ENCODE measurements at places on chromosomes 2 and 18.

GRCh38 chr2:152493417-152493816 is 158.4 kb downstream of the FMNL2 start:
- no peak for DNase-seq

GRCh38 chr2:29718076-29718686 is 203.2 kb downstream of the ALK start:
- no peak for DNase-seq

DNA sequence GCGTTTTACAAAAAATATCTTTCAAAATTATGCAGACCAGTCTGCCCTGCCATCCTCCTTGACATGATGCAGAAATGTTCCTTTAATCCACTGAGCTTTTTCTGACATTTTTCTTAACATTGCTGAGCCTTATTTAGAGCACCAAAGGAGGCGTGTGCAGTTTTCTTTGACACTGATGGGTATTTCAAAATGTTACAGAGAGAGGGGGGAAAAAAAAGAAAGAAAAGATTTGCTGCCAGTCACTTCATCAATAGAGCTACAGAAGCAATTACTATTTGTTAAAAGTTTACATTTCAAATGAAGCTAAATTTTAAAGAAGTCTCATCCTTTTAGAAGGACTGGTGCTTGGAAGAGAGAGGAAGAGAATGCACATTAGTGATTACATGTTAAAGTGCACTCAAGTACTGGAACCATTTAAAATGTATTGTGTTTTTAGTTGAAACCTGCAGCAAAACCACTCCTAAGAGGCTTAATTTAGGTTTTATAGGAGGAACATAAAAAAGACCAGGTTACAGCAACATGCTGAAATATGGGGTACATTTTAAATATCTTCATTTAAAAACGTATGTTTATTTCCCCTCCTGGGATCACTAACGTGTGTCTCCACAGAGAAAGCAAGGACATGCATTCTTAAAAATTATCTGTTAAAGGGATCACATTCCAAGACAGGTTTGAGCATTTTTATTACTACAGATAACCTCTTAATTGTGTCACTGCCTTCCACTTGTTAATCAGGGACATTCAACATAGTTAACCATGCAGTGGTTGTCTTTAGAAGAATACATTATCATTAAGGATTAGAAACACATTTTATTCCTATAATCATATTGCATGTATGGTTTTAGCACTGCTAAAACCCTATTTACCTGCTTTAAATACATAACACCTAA is 258.4 kb downstream of the MEIS1 start:
- DNase-seq, result no peak

GRCh38 chr2:24220554-24221291 is 45.9 kb downstream of the FAM228A start:
- no peak for DNase-seq

DNA sequence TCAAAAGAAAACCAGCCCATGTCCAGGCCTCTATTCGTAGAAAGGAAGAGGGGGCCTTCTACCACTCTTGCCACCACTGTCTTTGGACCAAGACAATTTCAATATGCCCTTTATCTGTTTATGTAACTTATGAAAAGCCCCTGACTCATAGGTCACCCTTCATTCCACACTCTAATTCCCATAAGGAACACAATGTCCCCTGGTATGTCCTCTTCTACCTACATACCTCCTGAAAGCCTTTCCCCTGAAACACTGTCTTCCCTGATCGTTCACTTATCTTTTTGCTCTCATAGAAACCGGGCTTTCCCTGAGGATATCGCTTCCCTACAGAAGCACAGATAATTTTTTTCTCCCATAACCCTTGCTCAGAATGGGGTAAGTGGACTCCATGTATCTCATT is 13.3 kb downstream of the EIF2AK3 start:
- DNase-seq, result no peak

DNA sequence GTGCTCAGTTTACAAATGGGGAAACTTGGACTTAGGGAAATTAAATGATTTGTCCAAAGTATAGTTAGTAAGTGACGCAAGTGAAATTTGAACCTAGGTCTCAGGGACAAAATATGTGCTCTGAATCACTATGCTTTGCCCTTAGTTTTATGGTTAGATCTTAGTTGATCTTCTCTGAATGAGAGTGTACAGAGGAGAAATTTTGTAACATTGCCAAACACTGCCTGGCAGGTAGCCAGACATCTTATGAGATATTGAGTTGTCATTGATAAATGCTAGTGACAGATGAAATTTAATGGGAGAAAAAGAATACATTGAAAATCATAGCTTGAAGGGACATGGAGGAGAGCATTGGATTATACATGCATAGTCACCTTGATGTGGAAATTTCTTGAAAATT is 91.4 kb downstream of the GALNT1 start:
- no peak for DNase-seq

GRCh38 chr2:20071397-20072383 is 20.3 kb upstream of the LAPTM4A start:
- DNase-seq, result no peak

GRCh38 chr18:48027401-48027963 is 97.0 kb upstream of the SMAD2 start:
- DNase-seq, result no peak

DNA sequence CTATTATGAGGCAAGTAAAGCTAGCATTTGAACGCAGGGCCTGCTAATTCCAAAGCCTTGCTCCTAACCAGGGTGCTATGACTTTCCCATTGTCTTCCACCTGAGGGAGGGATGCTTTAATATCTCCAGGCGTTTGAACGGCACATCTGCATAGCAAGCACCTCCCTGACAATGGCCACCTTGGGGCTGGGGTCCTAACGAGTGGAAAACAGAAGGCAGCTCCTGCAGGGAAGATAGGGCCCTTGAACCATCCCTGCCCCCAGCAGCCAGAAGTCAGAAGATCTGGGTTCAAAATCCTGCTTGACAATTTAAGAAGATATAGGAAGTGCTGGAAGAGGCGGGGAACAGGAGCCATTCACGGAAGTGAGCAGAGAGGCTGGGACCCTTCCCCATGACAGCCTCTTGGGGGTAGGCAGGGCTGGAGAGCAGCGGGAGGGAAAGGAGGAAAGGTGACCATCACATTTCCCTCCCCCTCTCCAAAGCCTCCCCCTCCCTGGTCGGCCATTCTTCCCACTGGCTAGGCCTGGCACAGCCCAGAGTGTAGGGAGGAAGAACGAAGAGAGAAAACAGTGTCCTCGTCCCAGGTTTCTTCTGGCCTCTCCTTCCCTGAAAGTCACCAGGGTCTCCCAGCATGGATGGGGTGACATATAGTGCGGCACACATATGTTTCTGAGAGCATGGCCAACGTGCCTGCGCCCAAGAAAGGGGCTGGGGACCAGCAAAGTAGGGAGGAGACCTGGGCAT is 73.5 kb downstream of the EMX1 start:
- DNase-seq, result no peak

GRCh38 chr2:12669036-12669435 is 47.7 kb upstream of the TRIB2 start:
- DNase-seq, result no peak

DNA sequence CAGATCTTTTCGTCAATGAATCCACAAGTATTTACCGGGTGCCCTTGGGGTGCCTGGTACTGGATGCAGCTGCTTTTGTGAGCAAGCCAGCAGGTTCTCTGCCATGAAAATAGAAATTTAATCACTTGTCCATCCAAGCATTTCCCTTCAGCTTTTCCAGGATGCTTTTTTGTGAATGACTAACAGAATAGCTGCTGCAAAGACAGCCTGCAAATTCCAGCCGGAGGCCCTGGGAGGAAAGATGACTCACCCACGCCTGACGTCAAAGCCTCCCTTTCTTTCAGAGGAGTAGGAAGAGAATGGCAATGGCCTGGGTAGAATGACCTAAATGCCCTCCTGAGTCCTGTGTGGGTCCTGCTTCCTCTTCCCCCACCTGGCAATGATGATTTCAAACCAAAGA is 111.9 kb downstream of the AP1S3 start:
- no peak for DNase-seq

DNA sequence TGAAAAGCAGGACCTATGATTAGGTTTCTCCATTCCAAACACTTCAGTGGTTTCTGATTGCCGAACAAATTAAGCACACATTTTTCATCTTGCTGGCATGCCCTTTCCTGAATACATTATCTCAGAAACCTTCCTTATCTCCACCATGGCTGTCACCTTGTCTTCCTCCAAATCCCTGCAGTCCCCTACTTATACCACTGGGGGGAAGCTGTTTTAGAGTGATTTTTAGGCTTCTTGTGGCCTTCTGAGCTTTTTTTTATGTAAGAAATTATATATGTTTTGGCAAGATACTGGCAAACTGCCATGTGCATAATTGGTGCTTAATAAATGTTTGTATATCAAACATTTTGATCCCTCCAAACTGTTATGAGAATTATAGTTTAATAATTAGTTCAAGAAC is 229.2 kb downstream of the MYT1L start:
- no peak for DNase-seq

DNA sequence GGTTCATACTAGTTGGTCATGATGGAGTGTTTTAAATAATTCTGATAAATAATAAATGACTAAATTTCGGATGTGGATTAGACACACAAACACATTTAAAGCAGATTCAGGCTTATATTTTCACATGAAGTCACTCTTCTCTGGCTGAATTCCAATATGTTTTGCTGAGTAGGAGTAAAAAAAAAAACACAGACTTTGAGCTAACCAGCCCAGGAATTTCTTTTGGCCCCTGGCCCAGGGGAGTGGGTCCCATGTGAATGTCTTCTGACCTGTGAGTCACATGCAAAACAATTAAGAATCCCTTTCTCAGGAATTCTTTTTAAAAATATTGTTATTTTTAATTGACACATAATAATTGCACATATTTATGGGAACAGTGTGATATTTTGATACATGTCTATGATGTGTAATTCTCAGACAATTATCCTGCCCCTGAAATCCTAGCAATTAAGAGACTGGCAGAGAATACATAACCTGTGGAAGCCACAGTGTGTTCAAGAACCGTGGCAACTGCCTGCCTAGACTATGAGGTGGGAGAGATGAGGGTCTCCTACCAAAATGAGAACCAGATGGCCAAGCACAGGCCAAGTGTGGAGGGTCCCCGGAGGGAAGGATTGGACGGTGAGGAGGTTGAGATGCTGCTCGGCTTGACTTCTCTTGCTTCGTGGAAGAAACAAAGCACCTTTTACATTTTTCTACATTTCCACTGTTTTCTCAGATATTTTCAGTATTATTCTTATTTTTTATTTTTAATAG is 236.4 kb downstream of the PIEZO2 start:
- no peak for DNase-seq

GRCh38 chr18:13446610-13447461 is 228.3 kb downstream of the LDLRAD4 start:
- no peak for DNase-seq

DNA sequence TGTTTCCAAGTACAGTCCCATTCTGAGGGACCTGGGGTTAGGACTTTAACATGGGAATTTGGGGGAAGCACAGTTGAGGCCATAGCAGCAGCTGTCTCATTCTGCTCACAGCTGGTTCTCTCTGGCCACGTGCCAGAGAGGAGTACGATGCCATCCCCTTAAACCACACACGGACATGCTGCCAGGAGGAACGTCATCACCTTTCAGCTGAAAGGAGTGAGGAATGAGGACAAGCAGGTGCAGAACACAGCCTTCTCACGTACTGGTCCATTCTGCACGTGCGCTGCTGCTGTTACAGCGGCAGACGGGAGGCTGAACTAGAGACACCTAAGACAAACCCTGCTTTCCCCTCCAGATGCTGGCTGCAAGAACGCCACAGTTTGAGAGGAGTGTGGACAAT is 33.5 kb downstream of the ODC1 start:
- no peak for DNase-seq

GRCh38 chr2:201218780-201219179 is 35.8 kb downstream of the CASP10 start:
- no peak for DNase-seq

- no peak for DNase-seq
These were observed 40.3 kb downstream of the CYB5A start for GRCh38 chr18:74251297-74252038.

GRCh38 chr18:13151656-13152055 is 66.9 kb upstream of the LDLRAD4 start:
- no peak for DNase-seq

DNA sequence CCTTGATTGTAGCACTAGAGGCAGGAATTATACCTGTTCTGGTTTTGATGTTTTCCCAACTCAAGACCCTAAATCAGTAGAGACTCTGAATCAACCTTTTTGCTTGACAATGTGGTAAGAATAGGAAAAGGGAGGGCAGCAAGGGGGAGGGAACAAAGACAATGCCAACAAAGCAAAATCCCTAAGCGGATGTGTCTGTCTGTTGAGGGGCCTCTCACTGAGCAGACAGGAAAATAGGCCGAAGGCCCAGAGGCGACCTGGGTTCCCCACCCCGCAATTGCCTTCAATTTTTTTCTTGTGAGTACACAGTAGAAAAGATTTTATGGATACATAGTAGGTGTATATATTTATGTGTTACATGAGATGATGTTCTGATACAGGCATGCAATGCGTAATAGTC is 75.6 kb downstream of the MAP4K4 start:
- DNase-seq, result no peak

GRCh38 chr18:79798999-79799370 is 1.2 kb downstream of the KCNG2 start:
- DNase-seq, result no peak

DNA sequence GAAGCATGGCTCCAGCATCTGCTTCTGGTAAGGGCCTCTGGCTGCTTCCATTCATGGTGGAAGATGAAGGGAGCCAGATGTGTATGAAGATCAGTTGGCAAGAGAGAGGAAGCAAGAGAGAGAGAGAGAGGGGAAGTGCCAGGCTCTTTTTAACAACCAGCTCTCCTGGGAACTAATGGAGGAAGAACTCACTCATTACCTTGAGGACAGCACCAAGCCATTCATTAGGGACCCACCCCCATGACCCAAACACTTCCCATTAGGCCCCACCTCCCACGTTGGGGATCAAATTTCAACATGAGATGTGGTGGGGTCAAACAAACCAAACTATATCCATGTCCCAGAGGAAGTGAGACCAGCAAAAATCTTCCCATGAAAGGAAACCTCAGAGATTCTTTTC is 124.8 kb upstream of the SIX2 start:
- DNase-seq, result no peak

DNA sequence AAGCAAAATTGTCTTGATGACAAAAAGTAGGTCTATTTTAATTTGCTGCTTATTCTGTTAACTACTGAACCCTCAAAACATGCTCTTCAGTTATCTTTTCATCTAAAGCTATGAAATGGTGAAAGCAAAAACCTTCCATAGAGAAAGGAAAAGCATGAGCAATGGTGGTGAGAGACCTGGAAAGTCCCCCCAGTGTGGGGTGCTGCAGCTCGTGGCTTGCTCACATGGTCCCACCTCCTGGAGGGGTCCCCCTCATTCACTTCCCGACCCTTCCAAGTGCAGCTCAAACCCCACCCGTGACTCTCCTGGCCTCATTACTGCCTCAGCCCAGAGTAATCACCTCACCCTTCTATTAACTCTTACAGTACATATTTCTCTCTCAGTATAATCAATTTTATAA is 301.8 kb upstream of the HNRNPA3 start:
- DNase-seq, result no peak

DNA sequence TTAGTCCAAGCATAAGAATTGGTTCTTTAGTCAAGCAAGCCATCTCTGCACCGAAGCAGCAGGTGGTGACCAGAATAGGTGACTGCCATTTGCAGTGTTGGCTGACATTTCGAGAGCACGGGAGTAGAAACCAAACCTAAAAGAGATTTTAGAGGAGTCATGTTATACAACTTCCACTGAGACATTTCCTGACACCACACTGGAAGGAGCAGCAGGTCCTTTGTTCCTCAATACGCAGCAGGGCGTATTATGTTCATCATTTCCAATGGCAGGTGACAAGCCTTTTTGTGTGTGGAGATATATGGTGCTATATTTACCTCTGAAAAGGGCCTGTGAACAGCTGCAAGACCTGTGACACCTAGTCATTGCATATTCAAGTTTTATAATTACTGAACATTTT is 418.8 kb upstream of the NETO1 start:
- DNase-seq, result no peak

All from activated naive CD4-positive, alpha-beta T cell treated with anti-CD3 and anti-CD28 coated beads, Interleukin-2, amount 50 U/mL, for 16 hours (primary cell).